ENCODE measurements at places on chromosomes 7 and 10.

GRCh38 chr10:116029826-116030225, 243.2 kb downstream of the GFRA1 start:
- no peak for DNase-seq
- H3K27me3 ChIP-seq, result no peaks in the 10 kb centered on the region
- no peaks in the 10 kb centered on the region for H3K36me3 ChIP-seq

DNA sequence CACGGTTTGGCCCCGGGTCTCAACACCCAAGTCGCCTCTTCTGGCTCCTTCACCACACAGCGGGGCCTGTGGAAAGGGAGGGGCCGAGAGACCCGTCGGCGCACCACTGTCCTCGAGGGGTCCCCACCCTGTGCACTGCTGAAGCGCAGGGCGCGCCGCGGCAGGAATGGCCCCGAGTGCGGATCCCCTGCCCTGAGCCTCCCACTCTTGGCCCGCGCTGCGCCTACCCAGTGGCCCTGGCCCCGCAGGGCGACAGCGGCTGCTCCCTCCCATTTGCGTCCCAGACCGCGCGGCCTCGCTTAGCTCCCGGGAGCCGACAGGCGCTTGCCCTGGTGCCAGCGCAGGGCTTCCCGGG, 2.1 kb upstream of the SFMBT2 start:
- no peaks in the 10 kb centered on the region for H3K36me3 ChIP-seq
- no peak overlapping the region for H3K27ac ChIP-seq
- peaks cover 60% of the 10 kb centered on the region for H3K27me3 ChIP-seq
- peak overlapping the region; percentile 21 for H3K4me3 ChIP-seq

GRCh38 chr7:98119256-98119918, 12.7 kb downstream of the LMTK2 start:
- DNase-seq, result no peak
- H3K4me3 ChIP-seq, result no peak overlapping the region
- H3K4me1 ChIP-seq, result peaks cover 4% of the 10 kb centered on the region

GRCh38 chr7:108440613-108441012, 15.6 kb downstream of the NRCAM start:
- H3K27me3 ChIP-seq, result no peaks in the 10 kb centered on the region
- H3K4me1 ChIP-seq, result no peaks in the 10 kb centered on the region
- H3K4me3 ChIP-seq, result no peak overlapping the region

GRCh38 chr10:71766717-71767419, 6.5 kb downstream of the VSIR start:
- H3K27ac ChIP-seq, result peak overlapping the region; percentile 88
- DNase-seq, result no peak
- no peaks in the 10 kb centered on the region for H3K27me3 ChIP-seq
- peaks cover 46% of the 10 kb centered on the region for H3K36me3 ChIP-seq
- H3K4me3 ChIP-seq, result no peak overlapping the region

GRCh38 chr10:24642921-24643678, 80.6 kb downstream of the ARHGAP21 start:
- H3K36me3 ChIP-seq, result no peaks in the 10 kb centered on the region
- no peak overlapping the region for H3K4me3 ChIP-seq
- H3K4me1 ChIP-seq, result peaks cover 9% of the 10 kb centered on the region
- no peaks in the 10 kb centered on the region for H3K27me3 ChIP-seq

- no peaks in the 10 kb centered on the region for H3K27me3 ChIP-seq
- DNase-seq, result no peak
- no peak overlapping the region for H3K27ac ChIP-seq
- H3K4me3 ChIP-seq, result no peak overlapping the region
These were observed 358.5 kb downstream of the TFEC start for GRCh38 chr7:115672024-115672423.

- DNase-seq, result no peak
- H3K4me3 ChIP-seq, result no peak overlapping the region
- H3K36me3 ChIP-seq, result no peaks in the 10 kb centered on the region
- H3K27ac ChIP-seq, result no peak overlapping the region
- no peaks in the 10 kb centered on the region for H3K27me3 ChIP-seq
- H3K4me1 ChIP-seq, result no peaks in the 10 kb centered on the region
These were observed 74.8 kb downstream of the MDH2 start for GRCh38 chr7:76122516-76123239.

GRCh38 chr10:95408983-95409873, 118.4 kb upstream of the PDLIM1 start:
- DNase-seq, result no peak
- H3K27me3 ChIP-seq, result no peaks in the 10 kb centered on the region
- peak overlapping the region; percentile 64 for H3K27ac ChIP-seq
- H3K36me3 ChIP-seq, result no peaks in the 10 kb centered on the region

DNA sequence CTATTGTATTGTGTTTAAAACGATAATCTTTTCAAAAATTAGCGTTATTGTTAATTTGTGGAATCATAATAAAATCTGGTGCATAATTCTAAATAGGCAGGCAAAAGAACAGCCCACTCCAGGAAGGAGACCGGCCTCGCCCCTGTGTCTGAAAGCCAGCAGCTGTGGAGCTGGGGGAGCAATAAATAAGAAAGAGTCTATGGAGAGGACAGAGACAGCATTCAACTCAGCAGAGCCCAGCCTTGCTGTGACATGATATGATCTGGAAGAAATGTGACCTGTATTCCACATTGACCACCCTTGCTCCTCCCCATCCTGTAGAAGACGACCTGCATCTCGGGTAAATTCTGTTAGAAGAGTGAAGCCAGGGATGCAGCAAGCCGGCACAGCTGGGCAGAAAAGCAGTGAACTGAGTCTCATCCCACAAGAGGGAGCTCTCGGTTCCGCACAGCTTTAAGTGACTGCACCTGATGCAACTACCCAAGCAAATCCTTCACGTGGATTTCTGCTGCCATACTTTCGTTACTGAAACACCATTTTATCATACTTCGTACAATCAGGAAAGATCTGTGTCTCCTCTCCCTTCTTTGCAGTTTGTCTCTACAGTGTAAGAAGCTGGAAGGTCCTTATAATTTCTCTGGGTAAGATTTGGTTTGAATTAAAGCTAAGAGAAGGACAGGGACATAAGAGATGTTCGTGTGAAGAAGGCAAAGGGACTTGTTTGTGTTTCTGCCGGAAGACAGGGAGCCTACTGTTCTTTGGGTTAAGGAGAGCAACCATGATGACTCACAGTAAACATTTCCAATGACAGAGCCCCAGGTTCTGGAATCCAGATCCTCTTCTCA, 427.1 kb downstream of the GPAM start:
- H3K4me1 ChIP-seq, result no peaks in the 10 kb centered on the region
- no peak overlapping the region for H3K27ac ChIP-seq
- H3K36me3 ChIP-seq, result no peaks in the 10 kb centered on the region
- peak; percentile 31 for DNase-seq

All from left lung (tissue), 14 donors.